Neural progenitor cell (in vitro differentiated cells): ENCODE measurements at places on chromosomes 2 and 18.

DNA sequence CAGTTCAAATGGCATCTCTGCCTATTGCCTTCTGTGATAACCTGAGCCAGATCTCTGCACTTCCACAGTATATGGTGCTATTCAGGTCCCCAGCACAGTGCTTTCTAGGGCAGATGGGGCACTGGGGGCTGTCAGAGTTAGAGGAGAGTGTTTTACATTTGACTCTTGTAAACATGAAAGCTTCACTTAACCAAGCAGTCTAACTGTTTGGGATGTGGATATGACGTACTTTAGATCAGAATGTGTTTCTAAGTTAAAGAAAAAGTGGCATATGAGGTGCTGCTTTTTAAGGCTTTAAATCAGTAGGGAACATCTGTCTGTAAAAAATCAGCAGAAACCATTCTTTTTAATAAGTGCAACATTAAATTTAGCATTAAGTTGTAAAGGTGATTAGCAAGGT, 75.7 kb downstream of the MYO1B start:
- DNase-seq, result no peak

- DNase-seq, result peak; percentile 69
Observed at GRCh38 chr2:96264656-96265348, 995 bp downstream of the TMEM127 start.

- no peak for DNase-seq
Observed at GRCh38 chr2:37110306-37111212, 26.2 kb downstream of the GPATCH11 start.

GRCh38 chr2:106975641-106976040, 89.7 kb upstream of the ST6GAL2 start:
- no peak for DNase-seq

GRCh38 chr2:229129738-229130371, 141.2 kb downstream of the PID1 start:
- DNase-seq, result no peak

- DNase-seq, result no peak
Observed at GRCh38 chr2:96393989-96394761, 58.6 kb downstream of the NCAPH start.

DNA sequence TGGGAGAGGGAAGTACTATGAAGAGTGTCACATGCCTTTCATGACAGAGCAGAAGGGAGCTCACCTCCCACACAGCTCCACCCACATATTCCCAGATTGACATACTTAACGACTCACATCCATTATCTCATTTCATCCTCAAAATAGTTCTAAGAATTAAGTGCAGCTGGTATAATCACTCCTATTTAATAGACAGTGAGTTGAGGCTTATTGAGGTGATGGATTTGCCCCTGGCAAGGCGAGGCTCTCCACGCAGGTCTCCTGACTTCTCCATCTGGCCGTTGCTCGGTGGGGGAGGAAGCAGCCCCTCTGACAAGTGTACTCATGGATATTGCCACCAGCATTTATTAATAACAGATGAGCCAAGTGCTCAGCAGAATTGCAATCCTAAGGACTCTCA, 81.4 kb downstream of the TGOLN2 start:
- DNase-seq, result no peak

DNA sequence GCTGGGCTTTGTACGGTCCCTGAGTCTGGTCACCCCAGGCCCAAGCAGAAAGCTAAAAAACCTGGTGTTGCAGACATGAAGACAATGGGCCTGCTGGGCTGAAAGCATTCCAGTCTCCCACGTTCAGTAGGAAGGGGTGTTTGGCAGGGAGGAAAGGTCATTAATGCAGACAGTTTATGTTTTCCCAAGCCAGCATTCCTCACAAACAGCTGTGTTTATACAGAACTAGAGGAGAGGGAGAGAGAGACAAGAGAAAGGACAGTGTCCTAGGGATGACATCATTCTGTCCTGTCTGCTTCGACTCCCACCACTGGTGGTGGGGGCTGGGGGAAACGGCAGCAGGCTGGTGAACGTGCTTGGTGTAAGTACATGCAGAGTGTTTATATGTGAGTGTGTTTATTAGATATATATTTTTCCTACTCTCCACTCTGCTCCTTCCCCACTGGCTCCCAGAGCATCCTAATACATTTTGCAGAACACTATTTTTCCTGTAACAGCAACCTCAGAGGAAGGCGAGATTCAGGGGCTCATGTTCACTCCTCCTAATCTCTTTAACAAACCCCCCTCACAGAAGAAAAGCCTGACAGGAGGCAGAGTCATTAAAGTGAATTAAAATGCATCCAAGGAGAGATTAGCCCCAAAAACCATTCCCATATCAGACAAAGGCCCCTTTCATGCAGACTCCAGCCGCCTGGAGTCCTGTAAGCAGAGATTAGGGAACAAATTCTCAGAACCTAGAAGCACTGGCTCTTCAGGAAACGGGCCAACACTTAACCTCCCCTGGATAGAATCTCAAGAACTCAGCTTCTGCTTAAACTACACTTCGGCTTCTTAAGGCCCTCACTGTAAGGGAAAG, 380.4 kb downstream of the TNS1 start:
- peak; percentile 84 for DNase-seq

DNA sequence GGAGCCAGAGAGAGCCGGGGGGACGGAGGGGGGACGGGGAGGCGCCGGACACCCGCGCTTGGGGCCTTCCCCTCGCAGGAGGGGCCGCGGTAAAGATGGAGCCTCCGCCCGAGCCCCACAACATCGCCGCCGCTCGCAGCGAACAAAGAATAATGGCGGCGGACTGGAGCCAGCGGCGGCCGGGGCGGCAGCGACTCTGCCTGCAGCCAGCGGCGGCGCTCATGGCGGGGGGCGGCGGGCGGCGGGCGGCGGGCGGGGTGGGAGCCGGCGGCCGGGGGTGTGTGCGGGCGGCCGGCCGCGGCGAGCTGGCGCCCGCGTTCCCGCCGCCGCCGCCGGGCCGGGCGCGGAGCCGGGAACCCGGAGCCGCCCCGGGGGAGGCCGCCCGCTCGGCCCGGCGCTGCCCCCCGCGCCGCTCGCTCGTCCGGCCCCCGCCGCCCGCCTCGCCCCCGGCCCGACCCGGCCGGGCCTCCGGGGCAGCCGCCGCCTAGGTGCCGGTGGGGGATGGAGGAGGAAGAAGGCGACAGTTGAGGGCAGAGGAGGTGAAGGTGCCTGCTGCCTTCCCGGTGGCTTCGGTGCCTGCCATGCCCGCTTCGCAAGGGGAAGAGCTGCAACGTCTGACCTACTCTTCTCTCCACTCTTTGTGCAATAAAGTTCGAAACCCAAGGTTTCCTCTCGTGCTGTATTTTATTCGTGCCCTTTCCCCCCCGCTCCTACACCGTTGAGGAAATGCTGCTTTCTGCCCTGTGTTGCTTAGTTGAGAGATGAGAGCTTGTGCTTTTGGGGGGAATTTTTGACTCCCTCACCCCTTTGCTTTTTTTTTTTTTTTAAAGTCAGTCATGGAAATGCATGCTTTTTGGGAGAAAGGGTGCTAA, 634 bp downstream of the CREB1 start:
- peak; percentile 86 for DNase-seq

DNA sequence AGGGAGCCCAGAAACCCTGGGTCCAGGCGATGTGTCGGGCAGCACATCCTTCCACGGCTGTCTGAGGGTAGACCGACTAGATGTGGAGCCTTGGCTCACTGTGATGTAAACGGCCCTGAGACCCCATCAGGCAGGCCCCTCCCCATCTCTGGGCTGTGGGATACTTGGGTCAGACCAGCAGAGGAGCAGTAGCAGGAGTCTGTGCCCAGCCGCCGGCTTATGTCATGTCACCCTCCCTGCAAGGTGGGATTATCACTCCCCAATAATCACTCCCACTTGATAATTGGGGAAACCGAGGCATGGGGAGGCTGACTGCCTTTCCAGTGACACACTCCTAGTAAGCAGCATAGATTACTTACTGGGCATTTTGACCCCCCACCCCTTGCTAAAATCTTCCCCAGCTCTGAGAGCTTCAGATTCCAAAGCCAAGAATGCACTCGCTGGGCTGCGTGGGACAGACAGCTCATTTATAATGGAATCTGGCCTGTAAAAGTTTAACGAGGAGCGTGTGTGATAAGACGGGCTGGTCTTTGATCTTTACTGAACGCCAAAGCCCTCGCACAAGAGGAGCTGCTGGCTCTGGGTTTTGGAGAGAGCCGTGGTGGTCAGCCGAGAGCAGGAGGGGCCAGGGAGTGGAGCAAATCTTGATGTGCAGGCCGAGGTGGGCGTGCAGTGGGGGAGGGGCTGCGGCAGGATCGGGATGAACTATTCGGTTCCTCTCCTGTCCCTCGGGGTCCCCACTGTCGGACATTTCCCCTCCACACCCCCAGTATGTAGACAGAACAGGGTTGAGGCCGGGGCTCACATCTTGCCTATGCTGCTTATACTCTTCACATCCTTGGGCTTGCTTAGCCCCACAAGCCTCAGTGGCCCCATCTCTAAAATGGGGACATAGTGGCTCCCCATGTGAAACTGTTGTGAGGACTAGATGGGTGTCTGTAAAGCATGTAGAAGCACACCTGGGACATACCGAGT, 200.0 kb downstream of the GLI2 start:
- DNase-seq, result peak; percentile 51

DNA sequence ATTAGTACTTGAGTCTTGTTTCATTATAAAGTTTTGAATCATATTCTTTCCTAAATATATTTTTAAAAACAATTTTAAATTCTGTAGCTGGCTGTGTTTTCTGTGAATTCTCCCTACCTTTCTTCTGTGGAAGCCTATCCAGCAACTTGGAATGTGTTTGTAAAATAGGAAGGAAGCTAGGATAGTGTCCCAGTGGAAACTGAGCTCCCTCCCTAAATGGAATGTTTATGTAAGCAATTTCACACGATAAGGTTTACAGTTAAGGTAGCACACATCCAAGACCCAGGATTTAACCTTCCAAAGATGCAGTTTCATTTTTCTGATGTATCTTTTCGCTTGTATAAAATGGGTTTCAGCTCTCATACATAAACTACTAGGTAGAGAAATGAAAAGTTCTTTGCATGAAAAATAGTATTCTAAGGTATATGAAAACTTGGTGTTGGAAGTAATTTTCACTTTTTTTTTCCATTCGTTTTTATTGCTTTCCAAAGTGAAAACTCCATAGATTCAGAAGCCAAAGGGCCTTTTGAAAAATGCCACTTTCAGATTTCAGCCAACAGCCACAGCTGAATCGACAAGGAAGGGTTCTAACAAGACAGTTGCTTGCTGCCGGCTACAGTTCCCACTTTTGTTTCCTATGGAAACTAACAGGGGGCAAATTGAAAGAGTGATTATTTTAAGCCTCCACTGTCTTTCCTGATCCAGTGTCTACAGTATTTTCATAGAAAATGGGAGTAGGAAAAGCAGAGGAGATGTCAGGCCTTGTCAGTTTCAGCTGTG, 405.1 kb upstream of the POU3F3 start:
- DNase-seq, result no peak

GRCh38 chr2:22329211-22330154, 1055.5 kb upstream of the KLHL29 start:
- no peak for DNase-seq

GRCh38 chr18:29041976-29042375, 865.0 kb upstream of the CDH2 start:
- DNase-seq, result no peak

- no peak for DNase-seq
Observed at GRCh38 chr2:84285056-84285747, 173.9 kb downstream of the SUCLG1 start.
